ENCODE measurements at places on chromosomes 1 and 21.

DNA sequence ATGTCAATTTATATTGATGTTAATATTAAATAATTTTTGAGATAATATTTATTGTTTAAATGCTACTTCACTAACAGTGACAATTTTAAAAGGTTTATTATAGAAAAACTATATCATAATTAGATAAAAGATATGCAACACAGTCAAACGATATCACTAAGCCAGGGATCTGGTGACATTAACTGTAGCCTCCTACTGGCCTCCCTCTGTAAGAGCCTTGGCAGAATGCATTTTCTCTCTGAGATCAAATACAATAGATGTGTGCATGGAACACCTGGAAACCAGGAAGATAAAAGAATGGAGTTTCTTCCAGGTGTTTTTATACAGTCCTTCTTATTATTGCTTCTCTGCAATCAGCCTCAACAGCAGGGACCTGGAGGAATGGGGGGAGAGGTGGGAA lies 1762.1 kb downstream of the BRINP3 start:
- DNase-seq, result no peak

GRCh38 chr1:192941722-192942411 lies 117.3 kb downstream of the UCHL5 start:
- DNase-seq, result no peak

DNA sequence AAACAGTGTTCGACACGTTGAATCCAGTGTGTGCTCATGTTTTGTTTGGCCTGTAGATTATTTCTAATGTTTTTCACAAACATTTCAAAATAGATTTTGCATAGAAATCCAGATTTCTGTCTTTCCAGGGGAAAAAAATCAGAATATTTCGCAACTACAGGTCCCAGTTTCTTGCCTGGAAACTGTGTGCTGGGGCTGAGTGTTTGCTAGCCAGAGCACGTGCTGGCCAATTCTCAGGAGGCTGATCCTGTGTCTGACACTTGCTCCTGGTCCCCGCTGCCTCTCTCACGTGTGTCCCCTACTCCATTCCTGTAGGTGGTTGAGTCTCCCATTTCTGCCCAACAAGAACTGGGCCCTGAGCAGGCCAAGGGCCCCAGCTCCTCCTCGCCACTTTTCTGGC lies 2.4 kb downstream of the MAB21L3 start:
- DNase-seq, result no peak

DNA sequence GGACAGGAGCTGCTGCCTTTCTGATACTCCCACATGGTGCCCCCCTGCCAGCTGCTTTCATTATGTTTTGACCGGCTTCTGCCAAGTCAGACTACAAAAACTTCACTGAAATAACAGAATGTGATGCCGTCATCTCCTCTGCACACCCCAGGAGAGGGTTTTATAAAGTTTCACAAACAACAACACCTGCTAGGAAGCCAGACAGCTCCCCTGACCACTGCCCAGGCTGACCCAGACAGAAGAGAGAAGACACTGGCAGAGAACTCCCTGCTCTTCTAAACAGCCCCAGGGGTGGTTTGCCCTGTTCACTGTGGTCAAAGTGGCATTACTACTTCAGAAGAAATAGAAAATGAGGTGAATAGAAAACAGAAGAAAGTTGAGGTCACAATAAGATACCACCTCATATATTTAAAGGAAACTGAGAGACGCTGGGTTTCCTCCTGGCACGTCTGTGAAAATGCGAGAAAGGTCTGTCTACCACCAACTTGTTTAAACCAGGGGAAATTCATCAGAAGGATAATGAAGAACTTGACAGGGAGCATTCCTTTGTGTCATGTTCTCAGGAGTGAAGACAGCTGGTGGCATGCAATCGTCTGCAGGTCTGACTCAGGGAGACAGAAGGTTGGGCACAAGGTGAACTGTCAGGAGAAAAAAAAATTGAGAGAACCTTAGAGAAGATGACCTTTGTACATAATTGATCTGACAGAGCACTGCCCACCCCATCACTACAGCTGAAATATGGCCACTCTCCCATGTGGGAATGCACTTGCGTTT lies 119.0 kb upstream of the NFIA start:
- no peak for DNase-seq

- no peak for DNase-seq
Measured at GRCh38 chr1:161987303-161987702, 36.4 kb downstream of the OLFML2B start.

GRCh38 chr1:178150610-178151009 lies 56.7 kb downstream of the RASAL2 start:
- no peak for DNase-seq

DNA sequence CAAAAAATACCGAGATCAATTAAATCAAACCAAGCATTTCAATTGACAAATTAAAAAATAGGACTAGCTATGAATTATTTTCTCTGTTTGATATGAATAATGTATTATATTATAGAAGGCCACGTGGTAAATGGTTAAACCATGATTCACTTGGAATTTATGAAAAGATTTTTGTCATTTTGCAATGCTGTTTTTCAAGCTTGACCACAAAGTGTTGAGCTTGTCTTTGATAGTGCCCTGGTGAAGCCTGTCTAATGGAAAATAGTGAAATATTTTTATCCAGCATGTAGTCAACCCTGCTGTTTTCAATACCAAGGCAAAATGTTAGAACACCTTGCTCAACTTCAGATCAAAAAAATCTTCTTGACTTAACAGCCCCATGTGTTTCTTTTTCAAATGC lies 288.0 kb upstream of the PRMT6 start:
- DNase-seq, result no peak

- DNase-seq, result no peak
Measured at GRCh38 chr1:117585086-117585485, 20.8 kb upstream of the TENT5C start.

DNA sequence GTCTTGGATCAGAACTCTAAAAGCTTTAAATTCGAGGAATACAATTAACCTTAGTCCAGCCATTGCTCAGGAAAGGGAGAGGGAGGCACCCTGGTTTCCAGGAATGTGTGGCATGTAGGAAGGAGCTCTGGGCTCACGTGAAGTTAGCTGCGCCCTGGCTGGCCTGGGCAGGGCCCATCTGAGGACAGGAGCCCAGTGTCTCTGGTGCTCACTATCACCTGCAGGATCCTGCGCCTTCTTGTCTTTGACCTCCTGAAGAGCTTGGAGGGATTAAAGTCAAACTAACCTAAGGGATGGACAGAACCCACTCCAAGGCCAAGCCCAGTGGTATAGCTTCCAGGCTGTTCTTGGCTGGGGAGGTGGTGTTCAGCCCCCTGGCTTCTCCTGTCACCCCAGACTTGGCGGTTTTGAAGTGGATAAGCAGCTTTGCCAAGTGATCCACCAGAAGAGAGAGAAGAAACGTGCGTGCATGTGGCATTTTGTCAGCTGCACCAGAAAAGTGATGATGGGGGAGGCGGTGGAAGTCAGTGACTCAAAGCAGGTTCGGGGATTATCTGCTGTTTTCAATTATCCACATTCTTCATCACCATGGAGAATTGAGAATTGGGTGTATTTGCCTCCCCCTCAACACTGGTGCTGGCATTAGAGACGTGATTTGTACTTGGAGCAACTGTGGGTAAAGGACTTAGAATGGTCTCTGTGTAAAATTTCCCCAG lies 11.9 kb upstream of the KCNN3 start:
- DNase-seq, result no peak

DNA sequence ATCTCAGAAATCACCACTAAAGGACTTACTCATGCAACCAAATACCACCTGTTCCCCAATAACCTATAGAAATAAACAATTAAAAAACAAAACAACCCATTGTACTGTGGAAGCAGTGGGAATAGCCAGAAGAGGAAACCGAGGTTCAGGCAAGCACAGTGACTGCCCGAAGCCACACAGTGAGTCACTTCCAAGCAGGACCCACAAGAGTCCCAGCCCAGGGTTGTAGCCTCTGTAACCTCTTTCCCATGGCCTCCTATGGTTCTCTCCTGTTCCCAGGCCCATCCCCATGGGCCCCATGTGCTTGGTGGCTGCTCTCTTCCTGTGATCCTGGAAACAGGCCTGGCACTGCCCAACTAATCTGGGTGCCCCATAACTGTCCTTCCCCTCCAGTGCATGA lies 29.0 kb upstream of the HTR1D start:
- DNase-seq, result no peak

DNA sequence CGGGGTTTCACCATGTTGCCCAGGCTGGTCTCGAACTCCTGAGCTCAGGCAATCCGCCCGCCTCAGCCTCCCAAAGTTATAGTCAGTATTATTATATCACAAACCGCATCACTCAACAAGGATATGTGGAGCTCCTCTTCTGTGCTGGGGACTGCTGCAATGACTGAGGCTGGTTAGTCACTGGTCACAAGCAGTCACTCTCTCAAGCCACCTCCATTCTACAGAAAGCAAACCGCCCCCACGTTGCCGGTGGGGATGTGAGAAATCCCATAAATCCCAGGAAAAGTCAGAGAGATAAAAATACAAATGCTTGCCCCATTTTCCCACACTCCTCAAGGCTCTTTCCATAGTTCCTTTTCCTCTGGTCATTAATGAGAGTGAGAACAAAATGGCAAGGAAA lies 155.7 kb downstream of the ADSS2 start:
- no peak for DNase-seq

- DNase-seq, result peak; percentile 50
Measured at GRCh38 chr1:235910357-235911299, 43.9 kb upstream of the LYST start.

- no peak for DNase-seq
Measured at GRCh38 chr1:89999628-90000027, 4.7 kb downstream of the ZNF326 start.

DNA sequence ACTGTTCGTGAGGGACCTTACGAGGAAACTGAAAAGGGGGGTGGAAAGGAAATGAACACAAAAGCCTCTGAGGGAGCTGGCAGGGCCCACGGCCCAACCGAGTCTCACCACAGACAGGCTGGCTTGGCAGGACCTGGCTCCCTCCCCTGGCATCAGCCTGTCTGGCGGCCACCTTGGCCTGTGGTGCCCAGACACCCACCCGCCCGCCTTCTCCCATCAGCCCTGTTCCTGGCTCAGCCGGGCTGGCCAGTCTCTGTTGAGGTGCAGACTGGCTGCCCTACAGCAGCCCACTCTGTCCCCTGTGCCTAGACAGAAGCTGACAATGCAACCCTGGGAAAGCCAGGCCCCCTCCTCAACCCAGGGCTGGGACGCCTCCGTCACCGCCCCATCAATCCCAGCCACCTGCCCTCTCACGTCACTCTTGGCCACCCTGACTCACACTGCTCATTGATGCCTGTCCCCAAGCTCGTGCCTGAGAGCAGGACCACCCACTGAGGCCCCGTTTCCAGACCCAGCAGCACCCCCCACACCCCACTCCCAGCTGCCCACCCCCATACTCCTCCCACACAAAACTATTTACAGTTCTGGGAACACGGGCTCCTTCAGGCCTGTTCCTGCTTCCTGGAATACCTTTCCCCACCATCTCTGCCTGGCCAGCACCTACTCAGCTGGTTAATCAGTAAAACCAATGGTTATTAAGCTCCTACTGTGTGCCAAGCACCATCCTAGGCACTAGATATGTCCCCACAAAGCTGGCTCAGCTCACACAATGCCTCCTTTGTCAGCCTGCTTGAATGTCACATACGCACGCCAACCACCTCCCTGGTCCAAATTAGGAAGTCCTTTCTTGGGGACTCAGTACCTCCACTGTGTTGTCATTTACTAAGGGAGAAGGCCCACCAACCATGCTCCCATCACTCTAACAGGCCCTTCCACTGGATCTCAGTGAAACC lies 22.7 kb downstream of the SDC3 start:
- no peak for DNase-seq

GRCh38 chr1:244067893-244068292 lies 16.8 kb downstream of the ZBTB18 start:
- no peak for DNase-seq

DNA sequence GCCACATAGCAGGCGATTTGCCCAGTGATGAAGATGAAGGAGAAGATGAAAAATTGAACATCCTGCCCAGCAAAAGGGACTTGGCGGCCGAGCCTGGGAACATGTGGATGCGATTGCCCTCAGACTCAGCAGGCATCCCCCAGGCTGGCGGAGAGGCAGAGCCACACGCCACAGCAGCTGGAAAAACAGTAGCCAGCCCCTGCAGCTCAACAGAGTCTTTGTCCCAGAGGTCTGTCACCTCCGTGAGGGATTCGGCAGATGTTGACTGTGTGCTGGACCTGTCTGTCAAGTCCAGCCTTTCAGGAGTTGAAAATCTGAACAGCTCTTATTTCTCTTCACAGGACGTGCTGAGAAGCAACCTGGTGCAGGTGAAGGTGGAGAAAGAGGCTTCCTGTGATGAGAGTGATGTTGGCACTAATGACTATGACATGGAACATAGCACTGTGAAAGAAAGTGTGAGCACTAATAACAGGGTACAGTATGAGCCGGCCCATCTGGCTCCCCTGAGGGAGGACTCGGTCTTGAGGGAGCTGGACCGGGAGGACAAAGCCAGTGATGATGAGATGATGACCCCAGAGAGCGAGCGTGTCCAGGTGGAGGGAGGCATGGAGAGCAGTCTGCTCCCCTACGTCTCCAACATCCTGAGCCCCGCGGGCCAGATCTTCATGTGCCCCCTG lies 3.3 kb downstream of the ZBTB18 start:
- peak; percentile 71 for DNase-seq

- DNase-seq, result no peak
Measured at GRCh38 chr21:17783481-17784179, 35.5 kb downstream of the C21orf91 start.

- no peak for DNase-seq
Measured at GRCh38 chr1:99347041-99347684, 82.9 kb downstream of the PLPPR4 start.

All from SK-N-SH (cell line).